Anterior cingulate cortex (tissue), 58 donors: ENCODE measurements at places on chromosomes 2 and 18.

DNA sequence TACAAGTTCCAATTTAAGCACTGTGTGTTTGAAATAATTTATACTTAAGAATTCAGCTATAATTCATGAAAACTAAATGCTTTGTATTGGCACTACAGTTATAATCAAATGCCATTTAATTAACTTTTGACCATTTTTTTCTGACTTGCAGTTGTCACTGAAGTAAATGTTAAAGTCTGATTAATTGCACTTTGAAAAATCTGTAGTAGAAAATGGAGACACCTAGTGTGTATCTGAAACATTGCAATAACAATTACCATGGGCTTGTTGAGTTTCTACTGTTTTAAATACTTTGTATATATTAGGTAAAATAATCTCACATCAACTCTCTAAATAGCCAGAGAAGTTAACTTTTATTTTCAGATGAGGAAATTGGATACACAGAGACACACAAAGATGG lies 458.6 kb upstream of the FSIP2 start:
- DNase-seq, result no peak

- DNase-seq, result no peak
Measured at GRCh38 chr2:97948926-97949325, 46.8 kb downstream of the TMEM131 start.

- DNase-seq, result no peak
Measured at GRCh38 chr18:57951117-57951796, 92.8 kb upstream of the NEDD4L start.

GRCh38 chr18:8478166-8478967 lies 130.9 kb upstream of the RAB12 start:
- DNase-seq, result no peak

DNA sequence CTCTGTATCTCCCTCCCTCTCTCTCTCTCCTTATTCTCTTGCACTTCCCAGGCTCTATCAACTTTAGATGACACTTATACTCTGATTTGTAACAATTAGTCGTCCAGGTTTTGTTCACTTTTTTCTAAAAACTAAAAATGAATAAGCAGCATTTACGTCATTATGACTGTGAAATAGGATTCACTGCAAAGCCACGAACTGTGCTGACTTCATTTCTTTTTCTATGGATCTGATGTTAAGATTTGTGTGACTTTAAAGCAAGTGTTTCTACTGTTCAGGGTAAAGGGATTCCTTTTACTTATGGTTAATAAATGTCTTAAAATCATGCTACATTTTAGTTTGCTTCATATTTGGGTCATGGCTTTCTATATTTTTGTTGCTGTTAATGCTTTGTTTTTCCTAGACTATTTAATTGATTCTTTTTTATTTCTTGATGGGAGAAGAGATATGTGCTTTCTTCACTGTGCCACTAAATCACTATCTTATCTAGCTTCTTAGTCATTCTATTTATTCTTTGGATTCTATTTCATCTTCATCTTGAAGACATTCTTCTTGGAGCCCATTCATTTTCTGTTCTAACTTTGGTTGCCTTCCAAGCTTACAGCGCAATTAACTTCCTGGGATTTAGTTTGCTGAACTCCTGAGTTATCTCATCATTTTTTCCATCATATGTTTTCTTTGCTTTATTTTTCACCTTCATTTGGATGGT lies 480.4 kb upstream of the TRIB2 start:
- DNase-seq, result no peak

GRCh38 chr18:777021-777420 lies 35.0 kb downstream of the YES1 start:
- DNase-seq, result no peak

GRCh38 chr2:86309966-86310365 lies 27.5 kb downstream of the REEP1 start:
- no peak for DNase-seq

GRCh38 chr2:219003267-219003634 lies 10.0 kb upstream of the CRYBA2 start:
- no peak for DNase-seq

DNA sequence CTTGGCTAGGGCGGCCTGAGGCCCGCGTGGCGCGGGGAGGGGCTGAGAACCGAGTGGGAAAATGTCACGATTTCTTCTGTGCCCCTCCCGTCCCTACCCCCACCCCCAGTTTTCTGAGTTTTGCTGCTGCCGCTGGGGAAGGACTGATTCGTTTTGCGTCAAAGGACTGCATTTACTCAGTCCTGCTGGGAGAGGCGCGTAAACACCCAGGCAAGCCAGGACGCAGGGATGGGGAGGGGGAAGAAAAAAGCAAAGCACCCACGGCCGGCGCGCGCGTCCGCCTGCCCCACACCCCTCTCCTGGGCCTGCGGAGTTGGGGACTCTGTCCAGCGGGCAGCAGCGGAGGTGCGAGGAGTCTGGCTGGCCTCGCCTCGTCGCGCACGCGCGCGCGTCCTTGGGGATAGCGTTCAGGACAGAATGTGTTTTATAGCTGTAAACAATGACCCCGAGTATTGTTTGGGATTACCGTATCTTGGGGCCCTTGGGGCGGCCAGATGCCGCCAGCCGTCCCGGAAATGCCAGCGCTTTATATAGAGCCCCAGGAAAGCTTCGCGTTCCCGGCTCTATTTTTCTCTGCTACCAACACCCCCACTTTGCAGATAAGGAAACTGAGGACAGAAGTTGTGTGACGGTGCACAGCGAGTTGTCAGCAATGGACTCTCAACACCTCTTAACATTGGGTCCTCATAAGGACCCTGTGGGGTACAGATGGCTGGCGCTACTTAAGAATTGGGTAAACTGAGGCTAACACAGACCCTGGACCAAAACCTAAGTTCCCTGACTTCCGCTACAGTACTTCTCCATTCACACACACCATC lies 1.7 kb upstream of the FOSL2 start:
- DNase-seq, result peak; percentile 87

DNA sequence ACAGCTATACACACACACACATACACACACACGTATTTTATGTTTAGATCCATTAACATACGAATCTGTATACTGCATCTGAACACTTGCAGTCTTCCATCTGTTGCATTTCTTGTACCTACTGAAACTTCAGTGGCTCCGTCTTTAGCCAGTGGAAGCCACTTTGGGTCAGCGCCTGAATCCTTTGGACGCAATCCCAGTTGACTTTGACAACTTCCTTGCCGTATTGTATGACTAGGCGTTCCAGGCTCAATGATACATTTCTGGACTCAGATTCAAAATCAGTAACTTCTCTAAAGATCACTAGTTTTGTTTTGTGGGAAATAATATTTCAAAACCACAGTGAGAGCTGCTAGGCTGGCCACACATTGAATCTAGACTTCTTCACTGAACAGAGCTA lies 101.5 kb upstream of the GPC1 start:
- DNase-seq, result no peak

GRCh38 chr2:62947403-62947802 lies 103.2 kb upstream of the OTX1 start:
- no peak for DNase-seq

DNA sequence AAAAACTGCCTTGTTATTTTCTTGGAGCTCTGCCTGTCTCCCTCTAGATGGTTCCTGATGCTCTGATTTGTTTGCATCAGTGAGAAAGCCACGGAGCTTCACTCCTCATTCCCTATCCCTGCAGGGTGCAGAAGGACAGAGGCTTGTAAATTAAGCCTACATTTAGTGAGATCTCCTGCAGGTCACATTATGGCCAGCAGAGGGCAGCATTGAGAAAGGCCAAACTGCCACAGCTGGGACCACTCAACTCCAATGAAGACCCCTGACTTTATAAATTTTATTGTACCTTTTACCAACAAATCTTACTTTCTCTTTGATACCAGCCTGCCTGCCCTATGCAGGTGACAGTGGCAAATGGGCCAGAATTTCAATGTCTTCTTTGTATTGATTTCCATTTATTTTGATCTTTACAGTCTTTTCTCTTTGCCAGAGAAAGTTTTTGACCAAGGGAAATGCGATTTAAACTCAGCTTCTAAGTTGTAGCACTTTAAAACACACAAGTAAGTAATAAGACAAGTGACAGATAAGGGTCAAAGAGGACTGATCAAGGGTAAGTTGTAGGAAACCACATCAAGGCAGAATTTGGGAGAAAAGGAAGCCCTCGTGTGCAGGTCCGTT lies 1029.1 kb upstream of the KLHL29 start:
- DNase-seq, result peak; percentile 40

DNA sequence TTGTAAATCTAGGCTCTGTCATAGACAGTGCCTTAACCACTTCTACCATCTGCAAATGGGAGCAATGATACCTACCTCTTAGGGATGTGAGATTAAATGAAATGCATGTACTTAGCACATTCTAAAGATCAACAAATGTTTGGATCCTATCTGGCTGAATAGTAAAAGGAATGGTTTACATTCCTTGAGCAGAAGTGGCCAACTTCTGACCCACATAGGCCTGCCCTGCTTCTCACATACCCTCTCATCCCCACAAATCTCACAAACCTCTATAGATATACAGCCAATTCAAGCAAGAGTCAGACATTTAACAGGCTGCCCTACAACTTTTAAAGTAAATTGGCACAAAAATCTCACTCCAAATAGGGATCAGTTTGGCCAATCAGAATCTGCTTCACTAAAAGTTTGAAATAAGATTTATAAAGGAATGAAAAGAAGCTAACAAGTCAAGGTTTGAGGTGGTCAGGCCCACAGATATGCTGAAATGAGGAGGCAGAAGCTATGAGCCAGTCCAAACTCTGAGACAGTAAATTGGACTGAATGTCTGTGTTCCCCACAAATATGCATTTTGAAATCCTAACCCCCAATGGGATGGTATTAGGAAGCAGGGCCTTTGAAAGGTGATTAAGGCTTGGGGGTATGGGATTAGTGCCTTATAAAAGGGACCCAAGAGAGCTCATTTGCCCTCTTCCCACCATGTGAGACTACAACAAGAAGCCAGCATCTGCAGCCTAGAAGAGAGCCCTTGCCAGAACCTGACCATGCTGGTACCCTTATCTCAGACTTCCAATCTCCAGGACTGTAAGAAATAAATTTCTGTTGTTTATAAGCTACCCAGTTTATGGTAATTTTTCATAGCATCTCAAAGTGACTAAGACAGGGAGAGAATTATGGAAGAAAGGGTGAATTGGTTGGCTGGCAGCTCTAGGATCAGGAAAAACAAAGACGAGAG lies 227.8 kb upstream of the RBMS1 start:
- DNase-seq, result no peak

DNA sequence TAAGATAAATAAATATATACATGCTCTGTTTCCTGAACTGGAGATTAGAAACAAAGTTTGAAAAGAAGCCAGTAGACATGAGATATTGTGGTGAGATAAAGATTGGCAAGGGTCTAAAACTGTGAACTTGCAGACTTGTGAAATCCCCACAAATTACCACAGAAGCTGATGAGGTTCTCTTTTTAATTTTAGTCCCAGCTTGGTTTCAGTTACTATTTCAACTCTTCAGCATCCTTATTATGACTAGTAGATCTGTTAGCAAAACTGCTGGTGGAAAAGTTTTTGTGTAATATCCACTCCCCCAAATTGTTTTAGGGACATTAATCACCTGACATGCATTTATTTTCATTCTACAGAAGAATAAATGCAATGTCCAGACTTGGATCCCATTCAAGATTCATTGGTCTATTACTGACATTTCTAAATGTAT lies 20.8 kb downstream of the RASGRP3 start:
- no peak for DNase-seq
